ENCODE measurements at places on chromosomes 5 and 9.
A peak's percentile ranks its signal among the peaks of the same experiment; 100 is the strongest.

- no peak for DNase-seq
Observed at GRCh38 chr9:134561427-134562145, 80.0 kb upstream of the COL5A1 start.

GRCh38 chr9:7656636-7657035 is 142.9 kb downstream of the DMAC1 start:
- no peak for DNase-seq

- DNase-seq, result no peak
Observed at GRCh38 chr5:43020399-43020746, 19.7 kb downstream of the ANXA2R start.

DNA sequence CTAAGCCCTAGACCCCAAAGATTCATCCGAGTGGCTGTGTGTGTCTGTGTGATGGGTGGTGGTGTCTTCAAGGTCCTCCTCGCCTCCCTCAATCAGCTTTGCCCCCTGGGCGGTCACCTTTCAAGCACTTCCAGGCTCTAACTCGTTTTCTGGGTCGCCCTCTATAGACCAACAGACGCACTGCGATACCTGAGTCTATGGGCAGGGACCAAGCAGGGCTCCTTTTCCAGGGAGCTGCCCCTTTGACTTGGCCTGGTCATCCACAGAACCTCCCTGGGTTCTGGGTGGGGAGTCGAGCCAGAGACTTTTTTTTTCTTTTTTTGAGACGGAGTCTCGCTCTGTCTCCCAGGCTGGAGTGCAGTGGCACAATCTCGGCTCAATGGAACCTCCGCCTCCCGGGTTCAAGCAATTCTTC is 1.1 kb downstream of the SLC27A4 start:
- peak; percentile 61 for DNase-seq

DNA sequence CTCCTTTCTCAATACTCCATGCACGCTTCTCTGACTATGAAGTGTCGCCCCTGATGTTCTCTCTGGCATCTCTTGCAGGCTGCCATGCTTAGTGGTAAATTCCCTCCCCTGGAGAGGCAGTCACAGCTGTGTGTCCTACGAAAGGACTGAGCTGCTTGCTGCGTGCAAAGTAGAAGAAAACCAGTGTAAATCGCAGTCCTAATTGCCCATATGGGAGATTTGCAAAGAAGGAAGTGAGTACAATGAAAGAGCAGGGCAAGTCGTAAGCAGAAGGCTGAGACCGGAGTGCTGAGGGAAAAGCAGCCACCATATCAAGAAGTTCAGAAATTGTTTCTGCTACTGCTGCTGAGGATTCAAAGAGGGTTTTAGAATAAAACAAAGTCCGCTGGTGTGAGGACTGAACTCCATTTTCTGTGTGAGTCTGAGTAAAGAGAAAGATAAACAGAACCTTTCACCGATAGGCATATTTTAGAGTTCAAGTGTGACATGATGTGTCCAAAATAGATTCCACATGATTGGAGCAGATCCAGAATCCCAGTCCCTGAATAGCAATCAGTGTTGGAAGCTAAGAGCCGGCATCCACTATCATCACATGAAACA is 507.8 kb upstream of the MPDZ start:
- no peak for DNase-seq

- DNase-seq, result no peak
Observed at GRCh38 chr9:71858102-71858798, 52.7 kb downstream of the ABHD17B start.

DNA sequence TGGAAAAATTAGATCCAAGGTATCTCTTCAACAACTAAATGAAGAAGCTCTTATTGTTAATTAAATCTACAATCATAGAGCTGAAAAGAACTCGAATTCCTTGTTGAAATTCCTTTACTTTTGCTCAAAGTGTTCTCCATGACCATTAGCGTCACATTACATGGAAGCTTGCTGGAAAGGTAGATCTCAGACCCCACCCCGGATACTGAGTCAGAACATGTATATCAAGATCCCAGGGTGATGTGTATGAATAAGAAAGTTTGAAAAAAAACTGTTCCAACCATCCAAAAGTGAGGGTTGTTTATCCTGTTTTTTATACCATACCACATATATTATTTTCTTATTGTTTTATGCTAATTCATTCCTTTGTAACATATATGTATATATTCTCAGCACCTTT is 237.1 kb upstream of the PUM3 start:
- DNase-seq, result no peak

DNA sequence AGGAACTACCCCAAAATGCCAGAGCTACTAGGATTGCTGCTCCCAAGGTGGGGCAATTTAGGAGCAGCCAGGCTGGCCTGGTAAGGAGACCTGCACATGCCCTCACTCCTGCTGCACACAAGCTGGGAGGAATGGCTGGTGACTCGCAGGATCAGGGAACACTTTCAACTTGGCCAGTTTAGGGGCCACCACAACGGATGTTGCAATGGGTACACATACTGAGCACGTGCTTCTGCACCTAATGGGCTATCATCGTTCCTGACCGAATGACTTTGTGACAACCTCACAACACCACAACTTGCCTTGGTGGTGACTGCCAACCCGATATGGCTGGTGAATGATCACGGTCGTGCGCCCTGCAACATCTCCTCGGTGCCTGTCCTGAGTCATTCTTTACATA is 172.0 kb downstream of the ROR2 start:
- no peak for DNase-seq

- DNase-seq, result no peak
Observed at GRCh38 chr9:129473523-129474244, 147.2 kb downstream of the C9orf50 start.

GRCh38 chr5:36060420-36060887 is 6.2 kb downstream of the UGT3A2 start:
- DNase-seq, result no peak

GRCh38 chr5:8633259-8633658 is 764.3 kb downstream of the MTRR start:
- DNase-seq, result no peak

- no peak for DNase-seq
Observed at GRCh38 chr9:136058084-136058483, 37.0 kb downstream of the NACC2 start.

DNA sequence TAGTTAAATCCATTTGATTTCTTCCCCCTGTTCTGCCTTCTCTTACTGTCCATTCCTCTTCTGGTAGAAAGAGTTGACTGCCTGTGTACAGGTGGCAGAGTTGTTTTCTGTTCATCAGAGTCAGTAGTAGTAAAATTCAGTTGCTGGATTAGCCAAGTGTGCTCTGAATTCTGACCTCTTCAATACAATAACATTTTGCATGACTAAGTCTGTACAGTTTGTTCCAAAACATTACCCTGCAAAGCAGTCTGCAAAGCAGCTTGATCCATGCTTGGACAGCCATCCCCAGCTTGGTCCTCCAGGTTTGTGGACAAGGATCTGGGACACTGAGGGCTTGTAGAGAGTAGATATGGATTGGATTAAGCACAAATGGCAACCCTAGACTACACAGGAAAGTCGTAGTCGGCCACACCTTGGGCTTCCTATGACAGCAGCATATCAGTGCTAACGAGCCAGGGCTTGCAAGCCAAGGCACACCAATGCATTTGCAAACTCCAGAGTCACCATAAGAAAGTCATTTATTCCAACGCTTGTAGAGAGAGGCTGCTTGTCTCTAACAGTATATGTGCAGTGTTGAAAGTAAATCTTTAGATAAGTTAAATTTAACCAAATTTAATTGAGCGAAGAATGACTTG is 25.2 kb downstream of the IL12B start:
- no peak for DNase-seq

- no peak for DNase-seq
Observed at GRCh38 chr5:61576556-61576955, 244.5 kb downstream of the ZSWIM6 start.

- DNase-seq, result no peak
Observed at GRCh38 chr9:79492092-79493009, 79.4 kb upstream of the TLE4 start.

DNA sequence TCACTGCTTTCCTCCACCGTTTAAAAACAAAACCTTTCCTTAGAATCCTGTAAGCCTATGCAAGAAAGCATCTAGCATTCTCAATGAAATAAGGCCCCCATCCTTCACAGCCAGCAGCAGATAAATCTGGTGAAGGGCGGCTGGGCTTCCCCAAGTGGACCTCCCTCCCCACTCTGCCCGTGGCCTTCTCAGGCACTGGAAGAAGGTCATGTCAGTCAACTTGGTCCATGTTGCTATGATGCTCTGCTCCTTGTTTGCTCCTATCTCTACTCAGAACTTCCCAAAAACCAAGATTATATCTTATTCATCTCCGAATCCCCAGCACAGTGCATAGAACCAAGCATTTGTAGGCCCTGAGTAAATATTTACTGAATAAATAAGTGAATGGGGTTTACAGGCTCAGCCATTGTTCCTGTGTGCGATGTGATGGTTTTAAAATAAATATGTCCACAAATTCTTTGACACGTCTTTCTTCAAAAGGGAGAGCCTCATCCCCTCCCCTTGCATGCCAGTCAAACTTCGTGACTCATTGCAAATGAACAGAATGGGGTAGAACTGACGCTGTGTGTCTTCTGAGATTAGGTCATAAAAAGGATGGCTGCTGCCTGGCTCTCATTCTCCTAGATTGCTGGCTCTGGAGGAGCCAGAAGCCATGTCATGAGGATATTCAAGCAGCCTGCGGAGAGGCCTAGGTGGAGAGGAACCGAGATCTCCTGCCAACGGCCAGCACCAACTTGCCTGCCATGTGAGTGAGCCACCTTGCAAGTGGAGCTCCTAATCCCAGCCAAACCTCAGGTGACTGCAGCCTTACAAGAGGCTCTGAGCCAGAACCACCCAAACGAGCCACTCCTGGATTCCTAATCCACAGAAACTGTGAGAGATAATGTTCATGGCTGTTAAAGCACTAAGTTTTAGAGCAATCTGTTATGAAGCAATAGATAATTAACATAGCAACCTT is 70.5 kb downstream of the MED27 start:
- no peak for DNase-seq

GRCh38 chr9:115781070-115781736 is 372.4 kb upstream of the PAPPA start:
- DNase-seq, result no peak

DNA sequence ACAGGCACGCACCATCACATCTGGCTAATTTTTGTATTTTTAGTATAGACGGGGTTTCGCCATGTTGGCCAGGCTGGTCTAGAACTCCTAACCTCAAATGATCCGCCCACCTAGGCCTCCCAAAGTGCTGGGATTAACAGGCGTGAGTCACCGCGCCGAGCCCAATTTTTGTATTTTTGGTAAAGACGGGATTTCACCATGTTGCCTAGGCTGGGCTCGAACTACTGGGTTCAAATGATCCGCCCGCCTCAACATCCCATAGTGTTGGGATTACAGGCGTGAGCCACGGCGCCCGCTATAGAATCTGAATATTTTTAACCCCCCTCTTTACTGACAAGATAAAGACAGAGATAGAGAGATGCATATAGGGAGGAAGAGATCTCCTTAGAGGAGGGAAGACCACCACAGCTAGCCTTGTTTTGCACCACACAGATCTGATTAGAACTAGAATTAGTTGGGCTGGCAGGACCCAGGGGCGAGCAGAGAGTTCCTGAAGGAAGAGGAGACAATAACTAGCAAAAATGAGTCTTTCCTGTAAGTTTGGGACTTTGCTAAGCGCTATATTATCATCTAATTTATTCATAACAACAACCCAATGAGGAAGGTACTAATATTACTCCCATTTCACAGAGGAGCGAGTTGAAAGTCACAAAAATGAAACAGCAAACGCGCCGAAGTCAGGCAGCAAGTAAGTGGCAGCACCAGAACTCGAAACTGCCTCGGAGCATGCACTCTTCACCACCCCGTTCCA is 1.5 kb upstream of the ANKHD1 start:
- DNase-seq, result no peak

DNA sequence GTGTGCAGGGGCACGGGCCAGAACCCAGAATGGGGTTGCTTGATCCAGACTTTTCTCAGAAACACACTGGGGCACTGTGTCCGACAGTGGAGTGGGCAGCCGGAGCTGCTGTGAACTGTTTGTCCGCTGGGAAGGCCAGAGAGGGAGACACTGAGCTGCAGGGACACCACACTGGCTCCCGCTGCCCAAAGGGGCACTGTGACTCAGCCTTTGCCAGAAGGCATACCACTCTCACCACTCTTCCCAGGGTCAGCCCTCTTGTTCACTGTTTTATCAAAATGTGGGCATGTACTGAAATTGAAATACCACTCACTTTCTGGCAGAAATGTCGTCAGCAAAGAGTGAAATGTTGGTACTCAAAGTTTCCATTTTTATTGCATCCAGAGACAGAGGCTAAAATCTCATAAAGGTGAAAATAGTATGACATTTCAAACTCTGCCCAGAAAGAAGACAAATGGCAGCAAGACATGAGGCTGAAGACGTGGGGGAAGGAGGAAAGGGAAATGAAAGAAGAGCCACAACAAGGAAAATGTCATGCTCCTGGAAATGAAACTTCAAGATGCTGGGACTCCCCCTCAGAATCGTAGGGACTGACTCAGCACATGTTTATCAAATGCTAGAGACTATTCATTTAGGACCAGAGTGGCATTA is 4.5 kb upstream of the IL7R start:
- DNase-seq, result peak; percentile 56

GRCh38 chr9:99357575-99357974 is 135.5 kb downstream of the SEC61B start:
- DNase-seq, result peak; percentile 57

- no peak for DNase-seq
Observed at GRCh38 chr5:108420158-108420557, 38.3 kb upstream of the FBXL17 start.

- DNase-seq, result no peak
Observed at GRCh38 chr5:136979131-136979530, 520.0 kb downstream of the SPOCK1 start.

DNA sequence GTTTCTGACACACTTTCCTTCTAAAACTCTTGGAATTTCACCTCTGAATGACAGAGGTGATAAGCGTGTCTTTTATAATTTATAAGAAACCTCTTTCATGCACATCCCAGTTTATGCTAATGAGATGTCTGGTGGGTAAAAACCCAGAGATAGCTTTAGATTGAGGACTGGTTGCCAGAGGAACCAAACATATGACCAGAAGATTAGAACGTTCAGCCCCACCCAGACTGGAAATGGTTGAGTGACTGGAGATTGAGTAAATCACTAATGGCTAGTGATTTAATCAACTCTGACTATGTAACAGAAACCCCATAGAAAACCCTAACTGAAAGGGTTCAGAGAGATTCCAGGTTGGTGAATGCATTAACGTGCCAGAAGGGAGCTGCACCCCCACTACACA is 69.2 kb downstream of the CDH18 start:
- no peak for DNase-seq

GRCh38 chr9:125843646-125844045 is 96.5 kb downstream of the PBX3 start:
- no peak for DNase-seq

- DNase-seq, result no peak
Observed at GRCh38 chr9:72065076-72065475, 4.7 kb upstream of the C9orf57 start.

Measured in inflammatory macrophage (primary cell).